Fibroblast of pulmonary artery (primary cell): ENCODE measurements at places on chromosomes 2 and 18.

- no peak for DNase-seq
These were observed 39.0 kb downstream of the MAIP1 start for GRCh38 chr2:199994371-199994770.

GRCh38 chr2:74099835-74100234, 47.9 kb downstream of the BOLA3 start:
- no peak for DNase-seq

DNA sequence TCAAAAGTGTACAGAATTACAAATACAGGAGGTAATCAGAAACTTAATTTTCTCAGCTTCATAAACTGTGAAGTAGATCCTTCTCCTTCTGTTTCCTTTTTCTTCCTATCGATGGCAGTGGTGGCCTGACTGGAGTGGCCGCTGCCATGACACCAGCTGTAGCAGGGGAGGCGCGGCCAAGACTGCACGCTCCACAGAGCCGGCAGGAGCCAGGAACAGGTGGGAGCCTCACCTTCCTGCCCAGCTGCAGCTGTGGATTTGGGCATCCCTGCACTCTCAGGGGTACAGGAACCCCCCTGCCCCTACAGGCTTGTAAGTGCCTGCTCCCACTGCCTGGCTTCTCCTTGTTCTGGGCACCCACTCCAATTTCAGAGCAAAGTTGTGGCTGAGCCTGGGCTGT, 76.1 kb downstream of the EPB41L3 start:
- DNase-seq = no peak

- DNase-seq = no peak
These were observed 178.5 kb downstream of the TPGS2 start for GRCh38 chr18:36650266-36650665.

DNA sequence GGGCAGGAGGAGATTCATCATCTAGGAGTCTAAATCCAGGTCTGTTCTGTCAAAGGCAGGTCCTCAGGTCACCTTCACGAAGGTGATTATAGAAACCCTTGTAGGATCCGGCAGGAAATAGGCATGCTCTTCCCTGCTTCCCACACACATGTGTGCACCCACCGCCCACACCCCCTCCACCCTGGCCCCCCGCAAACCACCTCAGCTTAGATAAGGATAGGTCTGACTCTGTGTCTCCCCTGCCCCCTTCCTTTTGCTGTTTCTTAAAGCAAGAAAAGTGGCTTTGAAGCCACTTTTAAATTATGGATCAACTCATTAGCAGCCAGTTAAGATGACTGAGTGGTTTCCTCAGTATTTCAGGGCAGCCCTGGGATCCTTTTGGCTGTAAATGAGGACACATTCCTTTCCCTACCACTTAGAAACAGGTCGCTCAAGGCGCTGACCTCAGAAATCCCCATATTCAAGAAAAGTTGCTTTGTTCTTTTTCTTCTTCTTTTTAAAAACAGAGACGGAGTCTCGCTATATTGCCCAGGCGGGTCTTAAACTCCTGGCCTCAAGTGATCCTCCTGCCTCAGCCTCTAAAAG, 14.5 kb upstream of the CIB4 start:
- DNase-seq = no peak

GRCh38 chr18:8257851-8258434, 351.3 kb upstream of the RAB12 start:
- DNase-seq = no peak

DNA sequence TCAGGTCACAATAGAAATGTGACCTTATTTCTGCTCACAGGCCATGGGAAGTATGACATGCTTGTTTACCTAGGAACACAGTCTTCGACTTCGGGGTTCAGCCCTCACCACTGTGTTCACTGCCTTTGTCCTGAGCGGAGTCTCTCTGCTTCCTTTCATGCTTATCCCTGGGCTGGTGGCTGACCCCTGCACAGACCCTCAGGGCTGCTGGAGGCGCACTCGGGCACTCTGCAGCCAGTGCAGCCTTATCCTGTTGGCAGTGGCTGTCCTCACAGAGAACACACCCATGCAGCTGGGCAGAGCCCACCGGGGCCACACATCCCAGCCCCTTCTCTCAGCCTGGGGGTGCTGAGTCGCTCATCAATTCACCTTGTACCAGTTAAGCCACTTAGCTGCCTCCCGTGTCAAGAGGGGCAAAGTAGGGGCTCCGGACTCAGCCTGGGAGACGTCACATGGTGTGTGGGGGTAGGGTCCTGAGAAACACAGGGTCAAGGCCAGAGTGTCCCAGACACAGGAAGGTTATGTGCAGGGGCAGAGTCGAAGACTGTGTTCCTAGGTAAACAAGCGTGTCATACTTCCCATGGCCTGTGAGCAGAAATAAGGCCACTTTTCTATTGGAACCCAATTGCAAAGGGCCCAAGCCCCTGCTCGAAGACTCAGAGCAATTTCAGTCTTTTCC, 107.5 kb downstream of the FAM210A start:
- DNase-seq = no peak

- peak; percentile 55 for DNase-seq
These were observed 15.6 kb downstream of the TRABD2A start for GRCh38 chr2:84865181-84865783.

GRCh38 chr18:30376515-30376914, 666.0 kb downstream of the DSC3 start:
- DNase-seq = no peak

GRCh38 chr2:54360055-54360792, 95.9 kb upstream of the SPTBN1 start:
- peak; percentile 99 for DNase-seq

- peak; percentile 13 for DNase-seq
These were observed 160.7 kb upstream of the SP5 start for GRCh38 chr2:170554278-170554955.

GRCh38 chr2:172232708-172233396, 130.2 kb upstream of the DLX2 start:
- no peak for DNase-seq

DNA sequence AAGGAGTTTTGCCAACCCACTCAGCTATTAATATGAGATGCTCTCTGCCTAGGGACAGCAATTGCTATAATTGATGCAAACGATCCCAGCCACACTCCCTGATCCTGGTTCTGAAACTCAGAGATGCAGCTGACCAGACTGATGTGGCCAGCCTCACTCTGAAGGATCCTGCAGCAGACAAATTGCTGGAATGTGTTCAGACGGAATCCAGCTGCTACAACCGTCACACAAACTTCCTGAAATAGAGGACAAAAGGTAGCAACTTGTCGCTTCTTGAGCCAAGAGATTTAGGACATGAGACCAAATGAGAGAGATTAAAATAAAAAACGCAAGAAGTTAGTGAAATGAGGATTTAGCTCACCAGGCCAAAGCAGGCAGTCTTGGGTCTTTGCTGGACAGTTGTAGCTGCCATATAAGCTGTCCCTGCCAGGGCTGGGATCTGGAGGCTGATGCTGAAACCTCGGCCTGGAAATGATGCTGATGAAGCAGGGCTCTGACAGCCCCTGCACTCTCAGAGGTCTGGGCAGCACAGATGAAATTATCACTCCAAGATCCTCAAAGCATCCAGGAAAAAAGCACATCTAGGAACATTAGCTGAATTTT, 8.3 kb upstream of the YWHAQ start:
- DNase-seq = peak; percentile 54
